ENCODE measurements at places on chromosomes 12 and 14.

GRCh38 chr14:22472935-22473854, 115.8 kb downstream of the DAD1 start:
- no peak for DNase-seq

DNA sequence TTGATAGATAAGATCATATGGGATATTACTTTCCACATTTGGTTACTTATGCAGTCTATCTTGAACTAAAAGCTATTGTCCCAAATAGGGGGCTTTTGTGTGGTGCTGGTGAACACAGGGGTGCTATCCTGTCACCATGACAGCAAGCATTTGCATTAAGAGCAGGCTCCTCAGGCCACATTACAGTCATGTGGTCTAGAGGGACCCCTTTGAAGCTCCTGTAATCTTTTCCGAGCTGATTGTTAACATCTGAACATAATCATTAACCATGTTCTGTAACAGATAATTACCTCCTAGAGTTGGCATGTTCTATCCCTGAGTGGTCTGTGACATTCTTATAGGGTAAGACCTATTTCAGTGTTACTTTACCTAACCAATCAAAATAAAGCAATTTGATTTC, 178.8 kb downstream of the KTN1 start:
- DNase-seq = no peak

DNA sequence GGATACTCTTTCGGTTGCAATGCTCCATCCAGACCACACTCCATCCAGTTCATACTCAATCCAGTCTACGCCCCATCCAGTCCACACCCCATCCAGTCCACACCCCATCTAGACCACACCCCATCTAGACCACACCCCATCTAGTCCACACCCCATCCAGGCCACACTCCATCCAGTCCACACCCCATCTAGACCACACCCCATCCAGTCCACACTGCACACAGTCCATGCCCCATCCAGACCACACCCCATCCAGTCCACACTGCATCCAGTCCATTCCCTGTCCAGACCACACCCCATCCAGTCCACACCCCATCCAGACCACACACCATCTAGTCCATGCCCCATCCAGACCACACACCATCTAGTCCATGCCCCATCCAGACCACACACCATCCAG, 116.0 kb upstream of the RTL1 start:
- no peak for DNase-seq

DNA sequence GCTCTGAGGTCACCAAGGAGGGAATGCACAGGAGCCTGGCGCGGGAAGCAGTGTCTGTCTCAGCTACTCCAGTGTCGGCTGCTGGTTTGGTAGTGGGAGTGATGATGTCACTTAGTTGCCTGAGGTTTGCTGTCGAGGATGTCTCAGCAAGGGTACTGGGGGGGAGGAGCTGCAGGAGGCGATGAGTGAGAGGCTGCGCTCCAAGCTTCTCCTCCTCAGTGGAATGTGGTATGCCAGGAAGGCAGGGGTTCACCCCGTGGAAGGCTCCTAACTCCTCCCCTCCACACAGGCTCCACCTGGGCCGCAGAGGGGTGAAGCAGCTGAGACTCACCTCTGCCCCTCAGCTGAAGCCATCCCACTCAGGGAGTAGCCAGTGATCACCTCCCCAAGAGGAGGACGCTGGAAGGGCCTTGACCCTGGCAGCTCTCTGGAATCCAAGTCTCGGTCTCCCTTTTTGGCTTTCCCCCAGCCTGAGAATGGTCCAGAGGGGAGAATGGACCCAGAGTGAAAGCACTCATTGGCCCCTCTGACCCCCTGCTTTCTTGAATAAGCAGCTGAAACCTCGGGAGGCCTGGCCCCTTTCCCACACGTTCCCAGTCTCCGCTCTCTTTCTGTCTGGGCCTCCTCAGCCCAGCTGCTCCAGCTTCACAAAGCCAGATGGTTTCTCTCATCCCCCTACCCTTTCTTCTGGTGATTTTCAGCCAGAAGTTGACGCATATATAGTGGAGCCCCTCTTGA, 178.9 kb upstream of the FKBP4 start:
- DNase-seq = no peak

DNA sequence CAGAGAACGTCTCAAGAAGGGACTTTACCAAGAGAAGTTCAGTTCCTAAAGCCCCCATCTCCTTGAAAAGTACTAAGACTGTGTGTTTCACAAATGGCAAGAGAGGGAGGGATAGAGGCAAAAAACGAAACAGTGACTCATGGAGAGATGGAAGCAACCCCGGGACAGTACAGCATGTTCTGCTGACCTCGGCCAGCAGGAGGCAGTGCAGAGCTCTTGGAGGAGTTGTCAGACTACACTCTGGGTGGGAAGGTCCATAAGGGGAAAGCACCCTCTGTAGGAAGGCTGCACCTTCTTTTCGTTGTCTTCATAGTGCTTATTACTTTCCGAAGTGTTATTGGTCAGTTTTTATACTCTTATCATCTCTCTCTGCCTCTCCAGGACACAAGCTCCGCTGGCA, 525.2 kb upstream of the CCDC196 start:
- no peak for DNase-seq

DNA sequence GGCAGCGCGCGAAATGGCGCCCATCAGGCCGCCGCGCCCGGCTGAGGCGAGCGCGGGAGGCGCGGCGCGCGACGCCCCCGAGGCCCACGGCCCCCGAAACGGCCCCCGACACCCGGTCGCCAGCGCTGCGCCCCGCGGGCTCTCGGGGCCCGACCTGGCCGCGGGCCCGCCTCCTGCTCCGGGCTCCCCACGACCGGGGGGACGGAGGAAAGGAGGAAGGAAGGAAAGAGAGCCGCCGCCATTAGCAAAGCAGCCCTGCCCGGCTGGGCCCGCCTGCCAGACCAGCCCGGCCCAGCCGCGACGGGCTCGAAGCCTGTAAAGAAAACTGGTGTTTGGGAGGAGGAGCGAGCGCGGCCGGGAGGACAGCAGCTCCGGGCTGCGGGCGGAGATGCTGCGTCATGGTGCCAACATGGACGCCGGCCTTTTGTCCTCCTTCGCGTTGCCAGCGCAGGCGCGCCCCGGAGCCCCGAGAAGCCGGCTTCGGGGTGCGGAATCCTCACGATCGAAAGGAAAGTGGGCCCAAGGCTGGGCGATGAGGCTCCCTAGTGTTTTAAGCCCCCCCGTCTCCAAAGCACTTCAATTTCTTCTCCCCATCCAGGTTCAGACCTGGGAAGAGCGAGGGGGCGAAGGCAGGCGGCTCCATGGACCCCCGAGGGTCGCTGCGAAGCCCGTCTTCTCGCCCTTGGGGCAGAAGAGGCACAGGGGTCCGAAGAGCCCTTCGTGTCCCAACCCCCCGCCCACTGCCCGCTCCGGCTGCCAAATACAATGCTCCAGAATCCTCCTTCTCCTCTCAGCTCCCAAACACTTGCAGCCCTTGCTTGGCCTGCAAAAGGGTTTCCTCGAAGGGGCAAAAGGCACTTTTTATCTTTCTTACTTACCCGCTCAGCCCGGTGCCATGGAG, 2.9 kb upstream of the SETD1B start:
- no peak for DNase-seq

- DNase-seq = no peak
Measured at GRCh38 chr12:40312196-40312595, 87.4 kb downstream of the LRRK2 start.

DNA sequence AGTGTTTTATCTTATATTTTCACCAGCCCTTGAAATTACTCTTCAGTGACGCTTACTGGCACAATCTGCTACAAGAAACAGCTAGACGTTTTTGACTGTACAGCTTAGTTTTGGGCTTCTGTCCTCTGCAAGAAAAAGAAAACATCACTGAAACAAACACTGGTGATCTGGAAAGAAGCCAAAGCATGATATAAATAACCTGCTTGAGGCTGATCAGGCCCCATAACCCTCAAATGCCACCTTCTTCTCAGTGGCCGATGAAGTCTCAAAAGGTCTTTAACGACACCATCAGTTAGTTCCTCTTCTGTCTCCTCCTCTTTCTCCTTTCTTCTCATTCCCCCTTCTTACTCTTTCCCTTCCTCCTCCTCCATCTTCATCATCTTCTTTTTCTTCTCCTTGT, 942.3 kb upstream of the TMEM132C start:
- no peak for DNase-seq

GRCh38 chr14:72943876-72944430, 17.7 kb downstream of the DCAF4 start:
- no peak for DNase-seq

- no peak for DNase-seq
Measured at GRCh38 chr14:29806124-29806517, 121.5 kb downstream of the PRKD1 start.

DNA sequence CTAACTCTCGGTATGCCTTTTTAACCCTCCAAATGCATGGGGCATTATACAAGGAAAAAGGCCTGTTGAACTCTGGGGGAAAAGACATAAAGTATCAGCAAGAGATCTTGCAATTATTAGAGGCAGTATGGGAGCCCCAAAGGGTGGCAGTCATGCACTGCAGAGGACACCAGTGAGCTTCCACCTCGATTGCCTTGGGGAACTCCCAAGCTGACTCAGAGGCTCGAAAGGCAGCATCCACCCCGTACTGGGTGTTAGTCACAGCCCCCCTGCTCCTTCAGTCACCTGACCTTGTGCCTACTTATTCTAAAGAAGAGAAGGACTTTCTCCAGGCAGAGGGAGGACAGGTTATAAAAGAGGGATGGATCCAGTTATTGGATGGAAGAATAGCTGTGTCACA, 781.4 kb upstream of the TMEM132C start:
- DNase-seq = no peak

DNA sequence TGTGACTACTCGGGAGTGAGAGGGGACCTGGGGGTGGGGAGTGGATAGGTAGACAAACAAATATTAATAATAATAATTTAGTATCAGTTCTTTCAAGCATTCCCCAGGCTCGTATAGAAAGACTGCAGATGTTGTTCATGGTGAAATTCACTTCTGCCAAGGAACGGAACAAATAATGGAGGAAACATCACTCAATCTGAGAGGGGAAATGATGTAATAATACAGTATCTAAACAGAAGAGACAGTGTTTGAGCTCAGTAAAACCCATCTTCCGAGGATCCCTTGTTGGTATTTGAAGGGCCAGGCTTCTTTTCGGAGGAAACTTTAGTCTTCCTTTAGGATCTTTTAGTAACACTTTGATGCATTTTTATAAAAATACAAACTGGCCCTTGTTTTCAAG, 114.2 kb downstream of the KCNK10 start:
- no peak for DNase-seq

- no peak for DNase-seq
Measured at GRCh38 chr14:38201137-38201828, 6.4 kb upstream of the SSTR1 start.

- DNase-seq = no peak
Measured at GRCh38 chr12:42217656-42218055, 20.4 kb downstream of the YAF2 start.

DNA sequence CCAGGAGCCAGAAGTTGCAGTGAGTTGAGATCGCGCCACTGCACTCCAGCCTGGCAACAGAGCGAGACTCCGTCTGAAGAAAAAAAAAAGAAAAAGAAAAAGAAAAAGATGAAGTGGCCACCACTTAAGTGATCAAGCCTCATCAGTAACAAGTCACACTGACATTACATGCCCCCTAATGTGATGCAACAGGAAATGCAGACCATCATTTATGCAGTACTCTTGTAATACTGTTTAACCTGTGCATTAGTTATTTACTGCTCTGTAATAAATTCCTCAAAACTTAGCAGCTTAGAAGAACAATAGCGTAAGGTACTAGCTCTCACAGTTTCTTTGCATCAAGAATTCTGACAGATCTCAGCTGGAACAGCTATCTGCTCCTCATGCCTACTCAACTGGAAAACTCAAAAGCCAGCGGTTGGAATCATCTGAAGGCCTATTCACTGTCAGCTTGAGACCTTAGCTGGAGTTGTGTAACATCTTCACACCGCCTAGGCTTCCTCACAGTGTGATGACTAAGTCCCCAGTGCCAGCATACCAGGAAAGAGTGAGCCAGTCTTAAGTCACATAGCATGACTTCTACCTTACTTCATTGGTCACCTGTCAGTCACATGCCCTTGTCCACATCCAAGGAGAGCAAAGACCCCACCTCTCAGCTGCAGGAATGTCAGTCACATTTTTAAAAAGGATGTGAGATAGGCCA, 31.5 kb downstream of the EPS8 start:
- no peak for DNase-seq

- DNase-seq = no peak
Measured at GRCh38 chr14:99853206-99853605, 60.0 kb downstream of the EML1 start.

DNA sequence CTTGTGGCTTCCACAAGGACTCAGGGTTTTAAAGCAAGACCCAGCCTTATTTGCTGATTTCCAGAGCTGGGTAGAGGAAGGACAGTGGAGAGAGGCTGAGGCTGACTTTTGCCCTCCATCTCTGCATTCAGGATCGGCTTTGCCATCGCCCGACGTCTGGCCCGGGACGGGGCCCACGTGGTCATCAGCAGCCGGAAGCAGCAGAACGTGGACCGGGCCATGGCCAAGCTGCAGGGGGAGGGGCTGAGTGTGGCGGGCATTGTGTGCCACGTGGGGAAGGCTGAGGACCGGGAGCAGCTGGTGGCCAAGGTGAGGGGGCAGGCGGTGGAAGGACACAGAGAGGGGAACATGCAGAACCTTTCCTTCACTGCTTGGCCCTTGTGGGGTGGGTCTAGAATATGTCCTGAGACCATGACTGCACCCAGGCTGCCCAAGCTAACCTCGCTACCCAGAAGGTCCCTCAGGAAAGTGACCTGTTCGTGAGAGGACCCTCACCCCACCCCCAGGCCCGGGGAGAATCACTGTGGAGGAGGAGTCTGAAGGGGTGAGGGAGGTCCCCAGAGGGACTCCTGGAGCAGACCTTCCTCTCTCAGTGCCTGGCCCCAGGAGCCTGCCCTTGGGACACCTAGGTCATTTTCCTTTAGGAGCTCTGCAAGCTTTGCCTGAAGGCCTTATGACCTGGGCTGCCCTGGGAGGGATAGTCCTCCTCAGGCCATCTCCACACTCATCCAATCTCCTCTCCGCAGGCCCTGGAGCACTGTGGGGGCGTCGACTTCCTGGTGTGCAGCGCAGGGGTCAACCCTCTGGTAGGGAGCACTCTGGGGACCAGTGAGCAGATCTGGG, 3.1 kb downstream of the DHRS2 start:
- DNase-seq = no peak

GRCh38 chr12:32252199-32253073, 145.8 kb downstream of the BICD1 start:
- no peak for DNase-seq

- DNase-seq = no peak
Measured at GRCh38 chr14:77659831-77660230, 43.4 kb upstream of the SPTLC2 start.

- DNase-seq = no peak
Measured at GRCh38 chr14:60356386-60356785, 107.4 kb downstream of the PPM1A start.

Data from cortex of kidney (tissue), 1 donor.